ENCODE measurements at places on chromosomes 3 and 15.

GRCh38 chr3:146035366-146035765, 125.6 kb downstream of the PLOD2 start:
- DNase-seq, result no peak

DNA sequence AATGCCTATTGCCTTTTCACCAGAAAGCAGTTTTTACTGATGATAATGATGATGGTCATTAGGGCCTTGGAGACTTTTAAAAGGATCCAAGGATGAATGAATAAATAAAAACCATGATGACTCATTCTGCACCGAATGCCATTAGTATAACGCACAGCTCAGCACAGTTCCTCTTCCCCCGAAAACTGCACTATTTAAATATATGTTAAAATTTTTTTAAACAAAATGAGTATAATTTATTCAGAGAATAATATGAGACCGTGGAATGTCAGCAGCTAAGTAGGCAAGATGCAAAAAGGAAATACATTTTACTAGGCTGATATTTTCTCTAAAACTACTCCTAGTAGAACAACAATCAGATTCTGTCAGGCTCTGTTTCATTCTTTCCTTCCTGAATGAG, 83.4 kb upstream of the NANOGP8 start:
- DNase-seq, result no peak

DNA sequence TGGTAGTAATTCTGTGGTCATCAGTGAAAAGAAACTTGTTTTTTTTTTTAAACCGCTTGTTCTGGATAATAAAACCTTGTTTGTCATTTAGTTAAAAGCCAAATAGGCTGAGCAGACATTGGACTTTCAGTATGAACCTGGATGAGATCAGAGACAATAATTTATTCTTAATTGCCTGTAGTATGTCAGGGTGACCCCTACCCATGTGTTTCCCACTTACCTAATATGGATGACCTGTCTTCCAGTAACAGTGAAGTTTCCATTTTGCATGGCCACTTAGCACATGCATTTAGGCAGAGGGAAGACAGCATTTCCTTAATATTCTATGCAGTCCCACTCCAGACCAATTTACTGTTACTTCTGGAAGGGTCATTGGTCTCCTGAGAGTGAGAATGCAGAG, 87.6 kb upstream of the CFAP20DC start:
- DNase-seq, result no peak

DNA sequence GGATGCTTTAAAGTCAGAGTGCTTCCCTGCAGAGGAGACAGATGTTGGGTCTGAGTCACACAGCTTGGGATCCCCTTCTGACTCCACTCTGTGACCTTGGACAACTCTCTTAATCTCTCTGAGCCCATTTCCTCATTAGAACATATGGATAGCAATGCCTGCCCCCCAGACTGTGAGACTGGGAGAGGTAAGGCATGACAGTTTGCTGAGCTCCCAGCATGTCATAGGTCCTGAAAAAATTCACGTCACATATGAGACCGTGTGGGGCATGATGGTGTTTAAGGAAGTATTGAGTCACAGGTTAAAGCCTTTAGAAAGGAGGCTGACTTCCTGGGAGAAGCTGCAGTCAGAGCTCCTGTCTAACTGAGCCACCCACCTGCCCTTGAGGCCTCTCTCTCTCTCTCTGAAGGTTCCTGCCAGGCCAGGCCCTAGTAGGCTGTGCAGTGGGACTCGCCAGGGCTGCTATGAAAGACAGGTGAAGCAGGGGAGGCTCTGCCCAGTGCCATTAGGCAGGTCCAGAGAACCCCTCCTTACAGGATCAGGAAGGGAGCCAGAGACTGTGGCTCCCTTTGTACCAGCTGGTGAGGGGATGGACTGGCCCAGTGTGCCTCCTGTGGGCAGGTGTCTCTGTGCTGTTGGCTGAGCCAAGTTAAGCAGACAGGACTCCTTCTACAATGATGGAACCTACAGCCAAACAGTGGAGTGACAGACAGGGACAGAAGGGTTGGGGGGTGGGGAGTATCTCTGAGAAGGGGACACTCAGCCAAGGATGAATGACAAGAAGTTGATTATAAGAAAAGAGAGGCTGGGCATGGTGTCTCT, 19.5 kb upstream of the DOCK3 start:
- no peak for DNase-seq

GRCh38 chr3:71469138-71469435, 114.4 kb downstream of the FOXP1 start:
- no peak for DNase-seq

DNA sequence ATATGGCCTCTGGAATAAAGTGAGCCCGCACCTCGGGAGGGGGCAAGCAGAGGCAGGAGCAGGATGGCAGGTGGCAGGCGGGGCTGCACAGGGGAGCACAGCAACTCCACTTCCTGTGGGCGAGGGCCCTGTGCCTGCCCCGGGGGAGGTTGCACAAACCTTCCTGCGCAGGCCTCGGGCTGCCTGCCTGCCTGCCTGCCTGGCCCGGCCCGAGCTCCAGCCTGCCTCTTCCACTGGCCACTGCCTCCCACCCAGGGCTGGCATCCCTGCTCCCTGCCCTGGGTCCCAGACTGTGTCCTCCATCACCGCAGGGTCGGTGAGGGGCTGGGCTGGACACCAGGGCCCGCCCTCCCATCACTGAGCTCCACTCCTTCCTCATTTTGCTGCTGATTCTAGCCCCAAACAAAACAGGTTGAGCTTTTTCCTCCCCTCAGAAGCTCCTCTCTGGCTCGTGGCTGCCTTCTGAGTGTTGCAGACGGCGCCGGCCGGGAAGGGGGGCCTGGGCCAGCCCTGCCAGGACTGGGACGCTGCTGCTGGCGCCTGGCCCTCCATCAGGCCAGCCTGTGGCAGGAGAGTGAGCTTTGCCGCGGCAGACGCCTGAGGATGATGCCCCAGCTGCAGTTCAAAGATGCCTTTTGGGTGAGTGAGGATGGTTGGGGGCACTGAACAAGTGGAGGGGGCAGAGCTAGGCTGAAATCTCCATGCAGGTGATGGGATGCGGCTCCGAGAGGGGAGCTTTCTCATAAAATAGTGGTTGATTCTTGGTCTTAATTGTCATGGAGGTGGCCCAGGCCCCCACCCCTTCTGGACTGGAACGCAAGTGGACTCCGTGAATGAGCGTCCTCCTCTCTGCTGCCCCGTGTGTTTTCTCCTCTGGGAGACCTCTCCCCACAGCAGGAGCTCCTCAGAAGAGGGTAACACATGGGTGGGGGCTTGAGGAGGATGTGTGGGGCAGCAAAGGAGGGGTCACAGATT, at the start of gene PSTPIP1:
Gene PSTPIP1, plus strand, starts transcription at position 156 of the 975 bp plus-strand sequence. Its CDS starts 448 bp downstream, at position 604.
- DNase-seq, result no peak
